ENCODE measurements at places on chromosomes 6 and 20.

DNA sequence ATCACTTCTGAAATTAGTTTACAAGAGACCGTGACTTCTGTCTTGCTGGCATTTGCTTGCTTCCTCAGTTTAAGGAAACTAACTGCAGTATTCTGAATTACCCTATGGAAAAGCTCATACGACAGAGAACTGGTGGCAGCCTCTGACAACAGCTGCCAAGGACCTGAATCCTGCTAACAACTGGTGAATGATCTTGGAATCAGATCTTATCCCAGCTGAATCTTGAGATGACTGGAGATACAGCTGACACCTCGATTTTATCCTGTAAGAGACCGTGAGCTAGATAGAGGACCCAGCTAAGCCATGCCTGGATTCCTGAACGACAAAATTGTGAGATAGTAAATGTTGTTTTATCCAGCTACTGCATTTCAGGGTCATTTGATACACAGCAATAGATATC, 202.3 kb downstream of the OGFRL1 start:
- no peak for DNase-seq

GRCh38 chr20:50415021-50415515, 95.1 kb upstream of the PTPN1 start:
- no peak for DNase-seq

DNA sequence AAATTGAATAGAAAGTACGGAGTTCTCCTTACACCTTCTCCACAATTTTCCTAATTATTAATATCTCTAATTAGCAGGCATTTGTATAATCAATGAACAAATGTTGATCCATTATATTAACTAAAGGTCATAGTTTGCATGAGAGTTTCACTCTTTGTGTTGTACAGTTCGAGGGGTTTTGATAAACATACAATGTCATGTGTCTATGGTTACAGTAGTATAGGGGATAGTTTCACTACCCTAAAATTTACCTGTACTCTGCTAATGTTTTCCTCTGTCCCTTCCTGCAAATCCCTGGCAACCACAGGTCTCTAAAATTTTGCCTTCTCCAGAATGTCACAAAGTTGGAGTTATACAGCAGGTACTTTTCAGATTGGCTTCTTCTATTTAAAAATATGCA, 1199.8 kb upstream of the GJE1 start:
- no peak for DNase-seq

GRCh38 chr6:155455766-155456165, at the start of gene NOX3:
Gene NOX3, minus strand, starts transcription at chr6:155455839. Its CDS starts 39 bp downstream, at chr6:155455800.
- DNase-seq: no peak

GRCh38 chr6:111200350-111201243, 113.3 kb downstream of the SLC16A10 start:
- DNase-seq: no peak

DNA sequence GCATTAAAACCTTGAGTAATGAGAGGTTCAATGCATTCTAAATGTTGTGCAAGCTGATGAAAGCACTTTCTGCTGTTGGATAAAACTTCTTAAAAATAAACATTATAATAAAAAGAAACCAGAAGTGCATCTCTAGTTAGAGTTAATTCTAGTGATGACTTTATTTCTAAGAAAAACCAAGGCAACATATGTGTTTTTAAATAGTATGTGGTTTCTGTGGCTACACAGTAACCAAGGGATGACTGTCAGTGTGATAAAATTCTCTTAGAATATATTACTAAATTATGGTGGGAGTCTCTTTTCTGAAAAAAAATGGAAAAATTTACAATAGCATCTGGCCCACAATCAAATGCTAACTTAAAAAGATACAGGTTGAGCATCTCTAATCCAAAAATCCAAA, 117.0 kb downstream of the ME1 start:
- no peak for DNase-seq

DNA sequence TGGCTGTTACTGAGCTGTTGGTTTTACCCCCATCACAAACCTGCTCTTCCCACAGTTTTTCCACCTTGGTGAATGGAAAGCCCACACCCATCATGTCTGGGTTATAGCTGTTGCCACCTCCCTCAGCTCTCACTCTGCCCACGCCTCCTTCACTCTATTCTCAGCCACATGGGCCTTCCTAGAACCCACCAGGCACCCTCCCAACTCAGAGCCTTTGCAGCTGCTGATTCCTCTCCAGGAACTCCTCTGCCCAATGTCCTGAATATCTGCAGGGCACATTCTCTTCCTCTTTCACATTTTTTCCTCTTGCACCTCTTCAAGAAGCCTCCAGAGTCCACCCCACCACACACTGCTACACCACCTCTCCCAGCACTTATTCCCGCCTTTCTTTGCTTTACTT, 177.4 kb downstream of the TBXT start:
- no peak for DNase-seq

DNA sequence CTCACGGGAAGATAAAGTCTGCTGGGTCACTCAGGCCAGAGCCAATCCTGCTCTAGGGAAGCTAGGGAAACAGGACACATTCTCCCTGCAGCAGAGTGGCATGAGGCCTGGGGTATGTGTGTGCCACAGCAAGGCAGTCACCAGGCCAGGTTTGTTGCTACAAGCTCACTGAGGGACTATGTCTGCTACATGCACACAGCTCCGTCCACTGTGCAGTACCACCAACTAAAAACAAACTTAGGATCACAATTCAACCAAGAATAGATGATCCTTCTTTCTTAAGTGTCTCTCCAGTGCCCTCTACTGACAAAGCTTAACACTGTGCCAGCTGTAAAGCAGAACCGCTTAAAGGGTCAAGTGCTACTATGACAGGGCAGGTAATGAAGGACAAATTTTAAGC, 192.5 kb downstream of the PTPRK start:
- DNase-seq: no peak

GRCh38 chr6:18340781-18341551, 46.2 kb upstream of the RNF144B start:
- DNase-seq: no peak

Measured in cerebellar nuclear complex (tissue), 1 donor.